ENCODE measurements at places on chromosomes 4 and X.

DNA sequence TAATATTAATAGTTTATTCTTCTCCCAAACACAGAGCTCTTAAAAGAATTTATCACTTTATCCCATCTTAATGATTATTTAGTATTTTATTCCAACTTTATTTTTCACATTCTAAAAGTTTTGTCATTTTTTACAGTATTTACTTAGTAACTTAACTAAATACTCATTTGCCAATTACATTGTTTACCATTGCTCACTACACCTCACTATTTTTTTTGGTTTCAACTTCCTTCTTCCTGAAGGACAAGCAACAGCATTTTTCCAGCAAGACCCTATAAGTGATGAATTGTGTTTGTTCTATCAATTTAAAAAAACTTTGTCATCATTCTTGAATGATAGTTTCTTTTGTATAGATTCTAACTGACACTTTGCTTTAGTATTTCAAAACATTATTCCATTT, 19.4 kb upstream of the SRD5A3 start:
- no peak for DNase-seq

DNA sequence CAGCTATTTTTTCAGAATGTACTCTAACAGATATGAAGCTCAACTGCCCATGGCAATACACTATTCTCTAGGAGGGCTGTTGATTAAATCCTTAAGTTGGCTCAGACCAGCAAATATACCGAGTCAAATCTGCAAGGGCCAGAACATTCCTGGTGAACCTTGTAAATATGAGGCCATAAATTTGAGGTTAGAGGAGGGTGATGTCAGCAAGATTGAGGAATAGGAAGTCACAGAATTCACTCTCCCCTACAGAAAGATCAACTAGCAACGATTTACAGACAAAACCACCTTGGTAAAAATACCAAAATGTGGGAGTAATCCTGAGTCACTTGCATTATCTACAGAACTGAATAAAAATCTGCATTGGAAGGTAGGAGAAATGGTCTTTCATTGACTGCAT, 399.3 kb downstream of the GPM6A start:
- DNase-seq, result no peak

- DNase-seq, result no peak
Observed at GRCh38 chrX:70042399-70043371, 7.1 kb downstream of the AWAT2 start.

- DNase-seq, result no peak
Observed at GRCh38 chr4:122431351-122431750, 25.2 kb downstream of the IL2 start.

DNA sequence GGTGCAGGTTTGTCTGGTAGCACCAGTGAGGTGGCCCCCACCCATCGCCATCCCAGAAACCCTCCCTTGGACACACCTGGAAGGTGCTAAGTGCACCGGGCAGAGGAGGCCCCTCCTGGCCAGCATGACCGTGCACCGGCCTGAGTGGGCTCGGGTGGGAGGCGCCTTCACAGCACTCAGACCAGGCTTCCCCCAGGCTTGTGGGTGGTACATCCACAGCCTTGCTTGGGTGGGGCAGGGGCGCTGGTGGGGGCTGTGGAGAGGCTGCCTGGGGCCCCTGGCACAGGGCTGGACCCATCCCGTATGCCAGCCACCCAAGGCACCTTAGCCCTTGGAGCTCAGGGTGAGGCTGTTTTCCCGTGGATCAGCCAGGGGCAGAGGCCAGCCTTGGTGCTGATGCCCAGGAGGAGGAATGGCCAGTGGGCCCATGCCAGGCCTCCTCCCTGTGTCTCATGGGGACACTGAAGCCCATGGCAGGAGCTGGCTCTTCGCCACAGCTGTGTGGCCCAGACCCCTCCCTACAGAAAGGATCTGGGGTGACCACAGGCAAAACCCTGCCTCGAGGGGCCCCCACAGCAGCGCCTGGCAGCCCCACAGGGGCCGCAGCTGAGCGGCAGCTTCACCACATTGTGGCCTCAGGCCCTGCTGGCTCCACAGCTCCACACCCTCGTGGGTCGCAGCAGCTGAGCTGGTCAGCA, 21.4 kb downstream of the NKX1-1 start:
- no peak for DNase-seq

DNA sequence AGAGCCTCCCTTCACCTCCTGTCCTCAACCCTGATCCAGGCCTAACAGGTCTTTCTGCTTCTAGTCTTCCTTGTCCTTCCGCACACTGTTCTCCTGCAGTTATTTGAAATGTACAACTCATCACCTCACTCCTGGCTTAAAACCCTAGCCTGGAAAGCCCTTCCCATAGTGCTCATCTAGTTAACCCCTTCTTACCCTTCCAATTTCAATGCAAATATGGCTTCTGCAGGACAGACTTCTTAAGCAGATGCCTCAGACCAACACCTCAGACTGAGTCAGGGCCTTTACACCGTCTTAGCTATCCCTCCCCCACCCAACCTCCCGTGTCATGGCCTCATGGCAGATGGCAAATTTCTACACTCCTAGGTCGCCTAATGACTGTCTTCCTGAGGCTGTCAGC, 130.4 kb downstream of the BCOR start:
- no peak for DNase-seq

DNA sequence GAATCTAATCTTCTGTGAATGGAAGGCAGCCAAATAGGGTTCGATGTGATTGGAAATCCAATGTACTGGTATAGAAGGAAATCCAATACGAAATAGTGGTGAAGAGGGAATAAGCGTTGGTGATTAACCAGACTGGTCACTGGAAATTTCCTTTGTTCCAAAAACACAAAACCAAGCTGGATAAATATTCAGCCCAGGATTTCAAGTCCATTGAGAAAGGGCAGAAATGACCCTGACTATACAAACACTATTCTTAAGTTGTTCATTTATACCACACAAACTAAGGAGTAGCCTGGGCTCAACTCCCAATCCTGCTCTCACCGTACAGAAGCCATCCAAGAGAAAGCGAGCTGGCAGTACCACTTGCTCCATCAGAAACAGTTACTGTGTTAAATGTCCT, 32.2 kb downstream of the PCDH19 start:
- no peak for DNase-seq

GRCh38 chr4:137531168-137531985, 917 bp downstream of the PCDH18 start:
- no peak for DNase-seq

- DNase-seq, result no peak
Observed at GRCh38 chr4:162849937-162850336, 316.8 kb downstream of the NAF1 start.

- no peak for DNase-seq
Observed at GRCh38 chr4:8867624-8868320, 3.9 kb downstream of the HMX1 start.

- no peak for DNase-seq
Observed at GRCh38 chrX:8364369-8365141, 100.1 kb upstream of the VCX3B start.

- no peak for DNase-seq
Observed at GRCh38 chrX:102745857-102746584, 25.5 kb downstream of the GPRASP3 start.

GRCh38 chr4:153220682-153221395, 16.6 kb downstream of the TRIM2 start:
- DNase-seq, result no peak

DNA sequence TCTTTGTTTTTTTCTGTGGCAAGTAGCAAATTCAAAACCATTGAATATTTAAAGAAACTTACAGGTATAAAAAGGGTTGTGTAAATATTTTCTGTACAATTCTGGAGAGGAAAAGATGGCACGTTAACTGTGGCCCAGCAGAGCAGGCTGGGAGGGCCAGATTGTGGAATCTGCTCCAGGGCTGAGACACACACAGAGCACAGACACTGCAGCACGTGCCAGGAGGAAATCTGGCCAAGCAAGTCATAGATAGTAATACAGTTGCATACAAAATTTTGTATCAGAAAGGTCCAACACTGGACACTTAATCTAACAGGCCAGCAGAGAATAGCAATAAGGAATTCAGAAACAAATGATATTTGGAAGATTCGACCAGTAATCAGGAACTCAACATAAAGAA, 763.7 kb downstream of the PDHA2 start:
- DNase-seq, result no peak

All from T-helper 2 cell (primary cell).